ENCODE measurements at places on chromosomes 5 and 9.

- DNase-seq, result no peak
These were observed 76.8 kb downstream of the ZDHHC21 start for GRCh38 chr9:14616188-14616982.

- DNase-seq, result no peak
These were observed 210.5 kb downstream of the GRIA1 start for GRCh38 chr5:153700940-153701339.

GRCh38 chr5:130488252-130488651 is 584.0 kb downstream of the CHSY3 start:
- DNase-seq, result no peak

DNA sequence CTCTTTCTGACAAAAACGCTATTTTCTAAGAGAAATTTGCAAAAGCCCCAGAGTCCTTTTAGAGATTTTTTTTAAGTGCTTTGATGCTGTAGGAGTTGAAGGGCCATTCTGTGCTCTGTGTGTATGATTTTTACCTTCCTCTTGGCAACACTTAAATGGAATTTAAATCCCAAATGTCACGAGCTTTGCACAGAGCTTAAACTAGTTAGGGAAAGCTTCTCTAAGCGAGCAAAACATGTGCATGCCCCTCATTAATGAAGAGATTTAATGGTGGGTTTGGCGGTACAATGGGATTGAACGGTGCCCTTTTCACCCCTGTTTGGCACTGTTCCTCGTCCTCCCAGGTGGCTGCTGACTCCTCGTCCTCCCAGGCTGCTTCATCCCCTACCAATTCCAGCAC is 220.7 kb downstream of the DRD1 start:
- no peak for DNase-seq

- no peak for DNase-seq
These were observed 11.9 kb downstream of the ZCCHC9 start for GRCh38 chr5:81313278-81313677.

All from stimulated activated CD8-positive, alpha-beta memory T cell treated with anti-CD3 and anti-CD28 coated beads, Interleukin-7, amount 100 ng/mL, for 24 hours (primary cell).